Lower leg skin (tissue), 4 donors: ENCODE measurements at places on chromosomes 13 and 19. TPM values are rescaled to one million over a fixed set of nuclear protein-coding genes. Genes with fewer than 3 reads are reported as not detected.

DNA sequence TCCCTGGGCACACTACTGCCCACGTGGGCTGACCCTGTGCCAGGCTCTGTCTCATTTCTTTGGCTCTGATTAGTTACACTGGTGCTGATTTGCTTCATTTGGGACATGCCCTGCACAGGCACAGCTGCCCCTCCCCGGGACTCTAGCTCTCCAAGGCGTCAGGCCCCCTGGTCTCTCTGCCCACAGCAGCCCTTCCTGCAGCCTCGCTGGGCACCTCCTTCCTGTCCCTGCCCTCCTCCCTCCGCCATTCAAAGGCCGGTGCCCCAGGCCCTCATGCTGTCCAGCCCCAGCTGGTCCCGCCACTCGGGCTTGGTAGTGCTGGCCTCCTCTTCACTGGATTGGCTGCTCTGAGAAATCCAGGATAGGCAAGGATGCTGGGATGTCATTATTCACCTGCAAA is 73.1 kb downstream of the ERICH6B start:
- no peak for DNase-seq

GRCh38 chr19:6543866-6544347 is 13.1 kb downstream of the TNFSF9 start:
- no peak for DNase-seq

- DNase-seq = no peak
Measured at GRCh38 chr13:95902741-95903140, 150.5 kb downstream of the UGGT2 start.

DNA sequence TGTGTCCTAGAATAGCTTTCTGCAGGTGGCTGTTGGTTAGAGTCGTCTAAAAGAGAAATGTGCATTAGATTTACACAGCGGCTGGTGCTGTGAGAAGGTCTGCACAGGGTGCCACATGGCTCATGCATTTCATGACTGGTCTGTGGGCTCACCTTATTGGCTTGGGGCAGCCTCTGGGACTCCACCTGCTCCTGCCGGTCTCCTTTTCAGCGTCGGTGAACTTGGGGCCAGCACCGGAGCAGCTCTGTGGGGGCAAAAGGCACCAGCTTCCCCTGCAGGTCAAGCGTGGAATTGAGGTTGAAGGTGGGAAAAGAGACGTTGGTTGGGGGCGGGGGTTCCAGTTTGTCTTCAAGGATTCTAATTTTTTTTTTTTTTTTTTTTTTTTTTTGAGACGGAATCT is 3.1 kb upstream of the PNMA8C start:
- no peak for DNase-seq

DNA sequence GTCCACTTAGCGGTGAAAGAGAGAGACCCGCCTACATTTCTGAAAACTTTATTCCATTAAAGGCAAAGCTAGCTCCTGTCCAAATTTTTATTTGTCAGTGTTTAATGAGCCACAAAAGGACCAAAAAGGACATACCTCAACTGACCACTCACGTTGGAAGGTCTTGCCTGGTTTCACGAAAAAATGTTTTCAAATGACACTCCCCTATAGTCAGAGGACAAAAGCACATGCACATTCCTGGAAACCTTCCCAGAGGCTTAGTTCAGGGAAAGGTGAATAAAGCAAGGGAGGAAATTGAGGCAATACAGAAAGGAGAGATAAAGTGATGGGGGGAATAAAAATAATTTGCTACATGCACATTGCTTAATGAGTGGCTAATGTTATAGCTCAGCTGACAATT is 55.6 kb downstream of the DOCK9 start:
- DNase-seq = no peak

Gene PCDH8
- total RNA-seq = not detected

DNA sequence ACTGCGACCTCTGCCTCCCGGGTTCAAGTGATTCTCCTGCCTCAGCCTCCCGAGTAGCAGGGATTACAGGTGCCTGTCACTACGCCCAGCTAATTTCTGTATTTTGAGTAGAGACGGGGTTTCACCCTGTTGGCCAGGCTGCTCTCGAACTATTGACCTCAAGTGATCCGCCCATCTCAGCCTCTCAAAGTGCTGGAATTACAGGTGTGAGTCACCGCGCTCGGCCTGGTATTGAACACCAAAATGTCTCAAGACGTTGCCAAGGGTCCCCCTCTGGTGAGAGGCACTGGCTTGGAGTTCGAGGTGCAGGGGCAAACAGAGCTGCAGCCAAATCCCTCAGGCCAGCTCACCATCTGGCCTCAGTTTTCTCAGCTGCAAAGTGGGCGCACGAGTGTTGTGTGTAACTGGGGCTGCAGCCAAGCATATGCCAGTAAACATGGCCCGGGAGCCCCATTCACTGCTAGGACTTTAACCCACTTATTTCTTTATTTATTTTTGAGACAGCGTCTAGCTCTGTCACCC is 8.0 kb downstream of the TJP3 start:
- no peak for DNase-seq

- DNase-seq = no peak
Measured at GRCh38 chr19:48368936-48369335, 4.8 kb downstream of the SYNGR4 start.

Gene ANGPTL8
- not detected for total RNA-seq

DNA sequence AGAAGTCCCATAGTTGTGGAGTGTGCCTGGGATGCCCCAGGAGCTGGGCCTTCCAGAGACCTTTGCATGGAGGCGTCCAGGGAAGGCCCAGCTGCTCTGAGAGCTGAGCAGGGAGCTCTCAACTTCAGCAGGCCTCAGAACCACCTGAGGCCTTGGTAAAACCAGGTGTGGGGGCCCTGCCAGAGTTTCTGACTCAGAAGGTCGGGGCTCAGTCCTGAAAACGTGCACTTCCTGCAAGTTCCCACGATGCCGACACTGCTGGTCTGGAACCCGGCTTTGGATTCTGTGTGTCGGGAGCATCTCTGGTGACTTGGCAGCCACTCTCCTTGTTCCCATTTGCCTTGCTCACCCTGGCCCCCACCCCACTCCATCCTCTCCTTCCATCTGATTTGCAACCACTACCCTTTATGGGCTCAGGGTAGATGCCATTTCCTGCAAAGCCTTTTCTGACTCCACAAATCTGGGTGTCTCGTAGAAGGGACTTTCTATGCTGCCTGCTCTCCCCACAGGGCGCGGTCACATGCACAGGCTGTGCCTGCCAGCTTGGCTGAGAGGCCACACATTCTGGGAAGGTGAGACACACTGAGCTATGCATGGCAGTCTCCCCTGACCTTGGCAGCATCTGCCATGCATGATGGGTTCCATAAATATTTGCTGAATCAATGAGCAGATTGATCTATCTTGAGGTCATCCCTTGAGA is 244.7 kb downstream of the COL4A1 start:
- DNase-seq = no peak

Gene ICAM3
- total RNA-seq = 10.2 TPM
